ENCODE measurements at places on chromosomes 3 and 15. TPM values are rescaled to one million over a fixed set of nuclear protein-coding genes. Genes with fewer than 3 reads are reported as not detected.

The SPATA16 gene
- total RNA-seq: not detected

DNA sequence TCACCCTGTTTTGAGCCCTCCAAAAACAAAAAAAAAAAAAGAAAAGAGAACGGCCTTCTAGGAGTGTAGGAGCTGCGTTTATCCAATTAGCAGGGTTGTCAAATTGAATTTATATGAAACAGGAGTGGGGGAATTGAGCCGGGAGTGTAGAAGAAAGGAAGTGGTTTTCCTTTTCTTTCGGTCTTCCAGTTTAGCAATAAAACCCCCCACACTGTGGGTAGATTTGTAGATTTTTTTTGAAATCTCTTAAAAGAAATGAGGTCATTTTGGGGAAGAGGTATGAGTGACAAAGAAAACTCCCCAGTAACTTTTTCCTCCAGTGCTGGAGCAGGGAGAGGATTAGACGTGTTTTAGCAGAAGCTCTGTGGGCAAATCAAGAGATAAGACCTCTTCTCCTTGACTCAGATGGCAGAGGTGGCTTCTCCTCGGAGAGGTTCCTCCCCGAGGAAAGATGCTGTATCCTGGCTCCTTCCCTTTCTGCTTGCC is 30.8 kb downstream of the BOC start:
- DNase-seq: no peak

- no peak for DNase-seq
Observed at GRCh38 chr3:13345772-13346171, 74.3 kb downstream of the NUP210 start.

- DNase-seq: no peak
Observed at GRCh38 chr3:12544652-12545472, 437 bp downstream of the MKRN2OS start.

DNA sequence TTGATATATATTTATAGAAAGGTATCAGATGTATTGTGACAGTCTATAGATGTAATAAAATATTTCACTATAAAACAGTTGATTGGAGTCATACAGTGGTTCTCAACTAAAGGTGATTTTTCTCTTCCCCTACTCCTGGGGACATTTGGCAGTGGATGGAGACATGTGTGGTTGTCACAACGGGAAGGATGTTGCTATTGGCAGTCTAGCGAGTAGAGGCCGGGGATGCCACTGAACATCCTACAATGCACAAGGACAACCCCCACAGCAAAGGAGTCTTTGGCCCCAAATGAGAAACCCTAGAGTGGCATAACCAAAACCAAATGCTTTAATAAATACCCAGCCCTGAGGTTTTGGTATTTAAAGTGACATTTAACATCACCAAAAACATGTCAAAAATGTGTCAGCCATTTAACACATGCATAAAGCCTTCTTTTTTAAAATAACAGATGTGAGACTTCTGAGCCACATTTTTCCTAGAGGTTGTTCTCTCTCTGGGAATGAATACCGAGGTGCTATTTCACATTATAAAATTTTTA is 367.5 kb downstream of the PTPRG start:
- DNase-seq: no peak

DNA sequence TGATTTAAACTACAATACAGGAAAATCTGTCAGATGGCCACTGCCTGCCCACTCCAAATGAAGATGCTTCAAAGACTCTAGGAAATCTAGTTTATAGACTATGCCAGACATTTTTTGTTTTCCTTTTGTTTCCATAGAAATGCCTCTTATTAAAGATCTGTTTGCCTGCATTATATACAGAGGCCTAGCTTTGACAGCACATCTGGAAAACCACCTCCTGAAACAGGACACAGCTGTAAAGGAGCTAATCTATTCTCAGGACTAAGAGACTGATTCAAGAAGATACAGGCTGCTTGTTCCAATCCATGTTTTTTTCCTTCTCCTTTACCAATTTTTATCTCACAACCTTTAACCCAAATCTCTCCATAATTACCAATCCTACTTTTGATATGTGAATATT is 75.3 kb upstream of the STRIT1 start:
- DNase-seq: no peak

DNA sequence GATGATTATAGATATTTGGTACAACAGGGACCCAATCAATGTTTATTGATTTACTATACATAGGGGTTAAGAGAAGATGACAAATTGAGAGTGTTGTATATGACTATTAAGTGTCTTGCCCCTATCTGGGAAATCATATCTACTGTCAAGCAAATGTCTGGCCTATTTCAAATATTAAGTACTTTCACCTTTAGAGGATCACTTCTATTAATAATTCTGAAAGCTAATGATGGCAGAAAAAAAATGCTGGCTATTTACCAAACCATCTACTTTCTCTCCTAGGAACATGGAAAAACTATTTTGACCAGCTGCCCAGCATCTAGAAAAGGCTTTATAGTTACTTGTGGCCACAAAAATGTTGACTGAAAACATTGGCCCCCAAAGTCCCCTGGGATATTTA is 632.3 kb upstream of the ZNF385D start:
- no peak for DNase-seq

GRCh38 chr3:167480748-167481147 is 6.9 kb upstream of the SERPINI2 start:
- DNase-seq: no peak

DNA sequence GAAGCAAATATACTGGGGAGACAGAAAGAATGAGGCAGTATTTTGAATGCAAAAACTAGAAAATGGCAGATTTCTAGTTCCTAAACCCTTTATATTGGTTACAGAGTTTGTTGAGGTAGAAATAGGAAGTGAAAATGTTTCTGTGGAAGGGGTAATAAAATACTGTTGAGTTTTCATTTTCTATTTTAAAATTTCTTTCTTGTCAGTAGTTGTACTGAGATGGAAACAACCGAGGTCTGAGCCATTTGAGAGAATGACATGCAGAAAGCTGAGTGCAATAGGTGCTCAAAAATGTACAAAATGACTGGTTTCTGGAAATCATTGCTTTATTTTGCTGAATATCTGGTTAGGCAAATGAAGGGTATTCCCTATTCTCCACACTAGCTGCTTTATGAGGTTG is 361.4 kb downstream of the CHL1 start:
- no peak for DNase-seq
